ENCODE measurements at places on chromosomes 16 and 17.

DNA sequence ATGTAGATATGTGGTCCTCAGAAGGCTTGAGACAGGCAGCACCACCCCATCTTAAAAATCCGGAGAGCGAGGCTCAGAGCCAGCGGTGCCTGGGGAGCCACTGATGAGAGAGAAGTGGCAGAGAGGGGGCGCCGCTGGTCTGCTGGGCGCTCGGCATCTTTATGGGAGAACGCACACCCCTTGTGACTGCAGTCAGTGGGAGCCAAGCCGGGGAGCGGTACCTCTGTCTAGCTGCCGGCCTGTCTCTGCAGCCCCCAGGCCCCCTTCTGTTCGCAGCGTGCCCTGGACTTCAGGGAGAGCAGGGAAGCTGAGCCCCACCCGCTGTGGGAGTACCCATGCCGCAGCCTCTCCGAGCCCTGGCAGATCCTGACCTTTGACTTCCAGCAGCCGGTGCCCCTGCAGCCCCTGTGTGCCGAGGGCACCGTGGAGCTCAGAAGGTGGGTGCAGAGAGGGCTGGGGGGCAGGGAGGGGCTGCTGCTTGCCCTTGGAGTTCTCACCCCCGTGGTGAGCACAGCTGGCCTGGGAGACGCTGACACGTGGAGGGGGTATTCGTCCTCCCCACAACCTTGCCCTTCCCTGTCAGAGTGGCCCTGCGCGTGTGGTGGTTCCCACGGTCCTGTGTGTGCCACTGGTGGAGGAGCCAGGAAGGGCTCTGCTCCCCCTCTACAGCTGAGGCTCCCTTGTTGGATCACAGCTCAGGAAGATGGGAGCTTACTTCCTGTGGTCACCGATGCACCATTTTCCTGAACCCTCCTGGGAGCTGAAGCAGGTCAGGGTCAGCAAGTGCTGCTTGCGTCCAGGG, 44.8 kb downstream of the PRMT7 start:
- DNase-seq = no peak

- no peak for DNase-seq
Measured at GRCh38 chr16:23072769-23073549, 76.3 kb downstream of the USP31 start.

DNA sequence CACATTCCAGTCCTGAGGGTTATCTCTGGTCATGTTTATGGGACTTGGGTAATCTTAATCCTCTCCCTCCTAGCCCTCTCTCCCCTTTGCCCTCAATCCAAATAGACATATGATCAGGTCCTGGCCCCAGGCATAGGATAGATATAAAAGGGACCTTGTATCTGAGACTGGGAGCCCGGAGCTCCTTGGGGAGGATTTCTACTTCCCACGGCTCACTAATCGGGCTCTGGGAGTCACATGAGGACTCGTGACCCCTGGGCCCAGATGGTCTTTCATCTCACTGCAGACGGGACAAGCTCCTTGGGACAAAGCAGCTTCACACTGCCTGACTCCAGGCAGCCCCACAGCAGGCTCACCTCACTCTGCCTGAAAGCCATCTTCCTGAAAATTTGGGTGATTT, 57.8 kb upstream of the LYRM9 start:
- DNase-seq = no peak

DNA sequence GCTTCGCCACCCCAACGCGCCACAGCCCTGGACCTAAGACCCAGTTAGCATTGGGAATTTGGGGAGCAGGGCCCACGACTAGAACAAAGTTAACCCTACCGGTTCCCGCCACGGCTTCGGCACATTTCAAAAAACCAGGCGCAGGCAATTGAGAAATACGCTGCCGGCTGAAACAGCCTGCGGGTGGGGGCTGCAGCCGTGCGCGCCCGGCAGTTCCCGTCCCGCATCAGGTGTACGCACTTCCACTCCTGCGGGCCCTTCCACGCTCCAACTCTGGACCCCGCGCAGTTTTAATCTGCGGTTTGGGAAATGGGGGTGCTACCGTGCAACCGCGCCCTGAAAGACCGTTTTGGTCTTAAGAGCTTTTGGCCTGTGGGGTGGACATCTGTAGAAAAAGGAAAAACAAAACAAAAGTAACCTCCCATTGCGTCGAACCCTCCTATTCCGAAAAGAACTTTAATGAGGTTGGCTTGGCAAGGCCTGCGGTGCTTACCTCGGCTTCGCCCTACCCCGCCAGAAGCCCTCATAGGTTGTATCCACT, 7.1 kb downstream of the IRX5 start:
- DNase-seq = no peak

DNA sequence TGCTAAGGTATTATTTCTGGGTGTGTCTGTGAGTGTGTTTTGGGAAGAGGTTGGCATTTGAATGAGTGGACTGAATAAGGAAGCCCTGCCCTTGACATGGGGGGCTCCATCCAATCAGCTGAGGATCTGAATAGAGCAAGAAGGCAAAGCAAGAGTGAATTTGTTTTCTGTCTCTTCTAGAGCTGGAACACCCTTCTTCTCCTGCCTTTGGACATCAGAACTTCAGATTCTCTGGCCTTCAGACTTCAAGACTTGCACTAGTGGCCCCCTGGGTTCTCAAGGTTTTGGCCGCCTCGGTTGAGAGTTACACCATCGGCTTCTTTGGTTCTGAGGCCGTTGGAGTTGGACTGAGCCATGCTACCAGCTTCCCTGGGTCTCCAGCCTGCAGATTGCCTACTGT, 448.6 kb downstream of the SHISA9 start:
- no peak for DNase-seq

DNA sequence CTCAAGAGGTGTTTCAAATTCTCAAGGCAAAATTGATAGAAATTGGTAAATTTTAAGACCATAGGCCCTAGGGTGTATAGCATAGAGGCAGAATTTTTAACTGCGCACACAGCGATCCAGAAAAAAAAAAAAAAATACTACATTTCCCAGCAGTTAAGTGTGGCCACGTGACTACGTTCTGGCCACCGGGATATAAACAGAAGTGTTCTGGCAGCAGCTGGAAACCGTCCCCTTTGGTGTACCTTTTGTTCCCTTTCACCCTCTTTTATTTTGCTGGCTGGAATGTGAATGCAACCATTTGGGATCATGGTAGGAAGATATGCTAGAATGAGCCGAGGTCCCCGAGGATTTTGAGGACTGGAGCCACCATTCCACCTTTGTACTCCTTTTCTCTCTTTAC, 52.7 kb upstream of the AKAP1 start:
- DNase-seq = no peak

GRCh38 chr17:66465701-66466100, 163.3 kb downstream of the PRKCA start:
- no peak for DNase-seq

DNA sequence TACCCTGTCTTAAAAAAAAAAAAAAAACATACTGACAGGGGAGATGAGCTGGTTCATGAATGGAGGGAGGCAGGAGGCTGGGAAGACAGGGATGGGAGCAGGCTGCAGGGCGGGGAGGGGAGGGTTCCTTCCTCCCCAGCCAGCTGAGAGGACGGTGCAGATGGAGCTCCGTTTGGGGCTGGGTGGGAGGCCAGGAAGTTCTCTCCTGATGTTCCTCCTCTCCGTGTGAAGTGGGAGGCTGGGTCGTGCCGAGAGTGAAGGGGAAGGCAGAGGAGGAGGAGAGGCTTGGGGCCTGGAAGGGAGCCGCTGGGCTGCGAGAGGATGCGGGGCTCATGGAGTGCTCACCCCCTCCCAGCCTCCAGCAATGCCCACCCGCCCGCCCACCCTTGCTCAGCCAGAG, 21.3 kb downstream of the SBK1 start:
- no peak for DNase-seq

GRCh38 chr16:539901-540530, 12.5 kb downstream of the CAPN15 start:
- DNase-seq = no peak

DNA sequence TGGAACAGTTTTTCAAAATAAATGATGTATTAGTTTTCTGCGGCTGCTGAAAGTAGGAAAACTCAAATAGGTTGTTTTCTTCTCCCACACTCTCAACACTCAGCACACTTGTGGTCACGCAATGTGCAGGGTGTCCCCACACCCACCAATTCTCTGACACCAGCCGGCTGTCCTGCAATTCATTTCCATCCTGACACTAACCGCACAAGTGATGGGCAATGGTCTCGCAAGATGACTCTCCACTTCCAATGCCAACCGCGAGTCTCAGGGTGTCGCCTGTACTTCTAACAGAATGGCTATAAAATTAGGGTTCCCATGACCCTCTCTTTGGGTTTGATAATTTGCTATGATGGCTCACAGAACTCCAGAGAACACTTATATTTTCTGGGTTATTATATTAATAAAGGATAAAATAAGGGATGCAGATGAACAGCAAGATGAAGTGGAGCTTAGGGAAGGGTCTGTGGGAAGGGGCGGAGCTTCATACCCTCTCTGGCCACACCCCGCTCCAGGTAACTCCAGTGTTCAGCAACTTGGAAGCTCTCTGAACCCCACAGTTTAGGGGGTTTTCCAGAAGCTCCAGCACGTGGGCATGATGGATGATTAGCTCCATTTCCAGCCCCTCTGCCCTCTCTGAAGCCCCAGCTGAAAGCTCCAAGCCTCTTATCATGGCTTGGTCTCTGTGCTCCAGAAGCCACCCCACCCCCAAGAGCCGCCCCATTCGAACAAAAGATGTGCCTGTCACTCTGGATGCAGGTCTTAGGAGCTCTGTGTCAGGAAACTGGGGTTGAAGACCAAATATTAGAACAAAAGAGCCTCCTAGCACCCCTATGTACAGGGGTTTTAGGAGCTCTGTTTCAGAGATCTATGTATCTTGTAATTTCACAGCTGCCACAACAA, 19.8 kb downstream of the TAF1C start:
- no peak for DNase-seq

GRCh38 chr17:7097940-7098339, 16.7 kb downstream of the ASGR2 start:
- DNase-seq = no peak

- no peak for DNase-seq
Measured at GRCh38 chr16:76749780-76750375, 441.1 kb upstream of the MON1B start.

GRCh38 chr16:68910051-68910450, 66.7 kb downstream of the TANGO6 start:
- no peak for DNase-seq

DNA sequence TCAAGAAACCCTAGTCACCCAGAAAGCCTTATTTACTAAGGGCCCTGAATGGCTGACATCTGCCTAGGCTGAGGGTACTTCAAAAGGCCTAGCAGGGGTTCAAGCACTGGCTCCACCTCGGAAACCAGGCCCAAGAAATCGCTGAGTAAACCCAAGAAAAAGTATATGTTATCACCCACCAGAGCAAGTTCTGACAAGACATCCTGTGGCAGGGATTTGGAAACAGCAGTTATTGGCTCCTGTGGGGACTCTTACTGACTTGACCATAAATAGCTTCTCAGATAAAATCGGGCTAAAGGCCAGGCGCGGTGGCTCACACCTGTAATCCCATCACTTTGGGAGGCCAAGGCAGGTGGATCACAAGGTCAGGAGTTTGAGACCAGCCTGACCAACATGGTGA, 12.2 kb downstream of the ATP6V0D1 start:
- no peak for DNase-seq

DNA sequence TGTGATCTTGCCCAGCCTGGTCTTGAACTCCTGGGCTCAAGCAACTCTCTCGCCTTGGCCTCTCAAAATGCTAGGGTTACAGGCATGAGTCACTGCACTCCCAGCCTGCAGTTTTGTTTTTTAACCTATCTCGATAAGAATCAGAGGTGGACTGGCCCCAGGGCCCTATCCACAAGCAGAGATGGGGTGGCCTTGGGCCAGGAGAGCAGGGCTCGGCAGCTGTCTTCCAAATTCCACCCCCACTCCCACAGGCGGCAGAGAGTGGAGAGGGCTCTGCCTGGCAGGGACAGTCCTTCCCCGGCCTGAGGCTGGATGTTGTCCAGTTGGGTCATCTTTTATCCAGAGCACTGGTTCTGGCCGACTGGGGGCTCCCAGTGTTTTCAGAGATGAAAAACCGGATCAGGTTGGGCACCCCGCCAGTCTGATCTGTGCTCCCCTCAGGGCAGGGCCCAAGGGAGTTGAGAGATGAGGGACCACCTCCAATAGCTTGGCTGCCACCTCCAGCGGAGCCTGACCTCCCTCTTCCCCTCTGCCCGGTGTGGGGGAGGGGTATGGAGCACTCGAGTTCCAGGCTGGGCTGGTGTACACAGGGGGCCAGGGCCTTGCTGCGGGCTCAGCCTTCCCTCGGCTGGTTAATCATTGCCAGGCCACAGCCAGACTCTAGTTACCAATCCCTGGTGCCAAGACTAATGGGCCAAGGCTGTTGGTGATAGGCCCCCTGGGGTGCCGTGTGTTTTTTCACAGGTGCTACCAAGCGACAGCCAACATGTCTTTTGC, 30.3 kb upstream of the MYO15B start:
- no peak for DNase-seq

DNA sequence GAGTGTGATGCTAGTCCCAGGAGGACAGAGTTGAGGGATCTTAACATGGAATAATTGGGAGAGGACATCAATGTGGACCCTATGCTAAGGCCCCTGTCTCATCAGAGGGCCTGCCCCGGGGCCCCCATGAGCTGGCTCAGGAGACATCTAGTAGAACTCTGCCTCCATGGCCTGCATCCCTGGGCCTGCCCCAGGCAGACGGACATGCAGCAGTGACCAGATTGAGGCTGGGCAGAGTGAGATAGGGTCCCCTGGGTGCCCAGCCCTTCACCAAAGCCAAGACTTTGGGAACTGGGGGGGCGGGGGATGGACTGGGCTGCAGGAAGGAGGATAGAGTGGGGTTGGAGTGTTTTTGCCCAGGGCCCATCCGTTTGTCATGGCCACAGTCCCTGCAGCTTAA, 115.2 kb downstream of the CCDC182 start:
- no peak for DNase-seq

GRCh38 chr16:21275529-21275928, 2.6 kb downstream of the CRYM start:
- no peak for DNase-seq

DNA sequence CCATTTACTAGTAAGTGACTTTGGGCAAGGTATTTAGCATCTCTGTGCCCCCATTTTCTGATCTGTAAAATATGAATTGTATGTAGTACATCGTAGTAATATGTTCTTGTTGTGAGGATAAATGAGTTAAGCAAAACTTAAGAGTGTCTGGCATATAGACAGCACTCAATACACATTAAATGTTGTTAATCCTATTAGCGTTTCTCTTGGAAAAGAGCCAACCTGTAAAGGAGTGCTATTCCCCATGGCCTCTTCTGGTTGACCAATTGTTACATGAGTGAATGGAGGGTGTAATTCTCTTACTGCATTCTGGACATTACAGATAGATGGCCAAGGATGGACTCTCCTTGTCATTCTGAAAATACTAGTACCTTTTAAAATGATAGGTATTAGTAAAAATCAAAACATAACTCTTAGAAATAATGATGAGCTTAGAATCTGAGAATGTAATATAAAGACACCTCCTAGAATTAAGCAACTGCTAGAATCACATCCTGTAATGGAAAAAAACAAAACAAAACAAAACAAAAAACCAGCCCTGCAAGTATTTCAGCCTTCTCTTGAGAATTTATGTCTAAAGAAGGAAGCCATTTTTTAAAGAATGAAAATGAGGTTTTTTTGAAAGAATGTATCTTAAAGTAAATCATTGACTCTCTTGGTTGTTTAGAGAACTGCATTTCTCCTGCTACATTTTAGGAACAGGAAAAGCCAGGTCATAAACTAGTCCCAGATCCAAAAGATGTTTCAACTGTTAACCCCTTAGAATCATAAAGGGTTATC, 30.5 kb downstream of the IQCK start:
- DNase-seq = no peak

Measured in T follicular helper cell (primary cell).